CD4-positive, alpha-beta T cell treated with Interferon alpha-2 for 1 hour (primary cell): ENCODE measurements at places on chromosomes 5 and 9.
A peak's percentile ranks its signal among the peaks of the same experiment; 100 is the strongest.

DNA sequence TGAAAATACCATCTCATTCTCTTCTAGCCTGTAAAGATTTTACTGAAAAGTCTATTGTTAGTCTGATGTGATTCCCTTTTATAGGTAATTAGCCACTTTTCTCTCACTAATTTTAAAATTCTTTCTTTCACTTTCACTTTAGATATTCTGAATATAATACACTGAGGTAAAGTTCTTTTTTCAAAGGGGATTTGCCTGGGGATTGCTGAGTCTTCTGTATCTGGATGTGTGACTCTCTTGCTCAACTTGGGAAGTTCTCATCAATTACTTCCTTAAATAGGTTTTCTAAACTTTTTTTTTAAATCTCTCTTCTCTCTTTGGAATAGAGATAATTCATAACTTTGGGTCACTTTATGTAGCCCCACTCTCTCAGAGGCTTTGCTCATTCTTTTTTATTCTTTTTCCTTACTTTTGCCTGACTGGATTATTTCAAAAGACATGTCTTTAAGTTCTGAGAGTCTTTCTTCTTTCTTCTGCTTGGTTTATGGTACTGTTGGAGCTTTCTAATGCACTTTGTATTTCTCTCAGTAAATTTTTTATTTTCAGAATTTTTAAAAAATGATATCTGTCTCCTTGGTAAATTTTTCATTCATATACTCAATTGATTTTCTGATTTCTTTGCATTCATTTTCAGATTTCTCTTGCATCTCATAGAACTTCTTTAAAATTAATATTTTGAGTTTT lies 55.9 kb upstream of the IL12B start:
- DNase-seq = no peak

DNA sequence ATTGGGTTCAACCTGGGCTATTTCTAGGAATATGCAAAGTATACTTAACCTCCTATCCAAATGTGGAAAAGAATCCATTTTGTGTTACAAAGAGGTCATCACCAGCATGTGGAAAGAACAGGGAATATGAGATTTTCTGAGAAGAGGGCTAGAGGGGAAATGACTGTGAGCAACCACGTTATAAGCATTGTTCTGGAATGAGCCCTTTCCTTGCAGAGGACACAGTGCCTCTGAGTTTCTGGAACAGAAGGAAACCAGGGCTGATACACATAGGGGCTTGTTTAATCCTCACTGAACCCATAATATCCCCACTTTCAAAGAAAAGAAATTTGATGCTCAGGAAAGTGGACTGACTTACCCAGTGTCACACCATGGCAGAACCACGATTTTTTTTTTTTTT lies 53.0 kb downstream of the SFXN1 start:
- no peak for DNase-seq

- no peak for DNase-seq
Observed at GRCh38 chr9:94808926-94809700, 82.6 kb downstream of the AOPEP start.

DNA sequence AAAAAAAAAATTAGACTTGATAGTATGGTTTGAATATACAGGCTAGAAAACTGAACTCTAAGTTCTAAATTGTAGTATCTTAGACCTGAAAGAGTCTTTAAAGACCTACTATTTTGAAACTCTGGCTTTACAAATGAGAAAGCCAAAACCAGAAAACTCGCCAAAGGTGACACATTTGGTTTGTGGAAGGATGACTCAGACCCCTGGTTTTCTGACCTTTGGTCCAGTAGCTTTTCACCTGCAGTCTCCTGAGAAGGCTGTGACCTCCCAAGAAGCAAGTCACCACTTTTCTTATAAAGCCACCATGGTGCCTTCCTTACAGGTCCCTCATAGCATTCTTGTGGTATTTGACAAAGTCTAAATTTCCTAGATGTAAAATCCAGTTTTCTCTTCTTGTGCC lies 102.1 kb upstream of the CEP78 start:
- no peak for DNase-seq

DNA sequence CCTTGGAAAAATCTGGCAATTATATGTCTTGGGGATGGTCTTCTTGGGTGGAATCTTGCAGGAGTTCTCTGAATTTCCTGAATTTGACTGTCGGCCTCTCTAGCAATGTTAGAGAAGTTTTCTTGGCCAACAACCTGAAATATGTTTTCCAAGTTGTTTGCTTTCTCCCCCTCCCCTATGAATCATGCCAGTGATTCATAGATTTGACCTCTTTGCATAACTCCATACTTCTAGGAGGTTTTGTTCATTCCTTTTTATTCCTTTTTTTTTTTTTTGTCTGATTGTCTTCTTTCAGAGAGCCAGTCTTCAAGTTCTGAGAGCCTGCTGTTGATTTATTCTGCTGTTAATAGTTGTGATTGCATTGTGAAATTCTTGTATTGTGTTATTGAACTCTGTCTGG lies 56.7 kb upstream of the SLC44A1 start:
- DNase-seq = no peak

- DNase-seq = no peak
Observed at GRCh38 chr9:127121628-127122175, 733 bp downstream of the ANGPTL2 start.

DNA sequence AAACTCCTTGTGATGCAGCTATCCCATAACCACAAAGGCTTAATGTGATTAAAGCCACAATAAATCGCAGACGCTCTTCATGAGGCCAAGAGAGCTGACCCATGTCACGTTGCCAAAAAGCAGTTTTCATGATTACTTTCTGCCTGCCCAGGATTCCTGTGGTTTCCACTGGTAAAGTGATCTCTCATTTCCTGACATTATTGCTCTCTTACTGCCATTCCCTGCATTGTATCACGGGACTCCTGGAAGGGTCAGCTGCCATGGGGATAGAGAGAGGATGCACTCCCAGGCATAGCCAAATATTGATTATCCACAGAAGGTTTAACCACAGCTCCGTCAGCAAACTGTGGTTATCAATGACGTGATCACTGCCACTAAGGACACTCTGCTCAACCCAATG lies 103.8 kb upstream of the SLC1A3 start:
- no peak for DNase-seq

DNA sequence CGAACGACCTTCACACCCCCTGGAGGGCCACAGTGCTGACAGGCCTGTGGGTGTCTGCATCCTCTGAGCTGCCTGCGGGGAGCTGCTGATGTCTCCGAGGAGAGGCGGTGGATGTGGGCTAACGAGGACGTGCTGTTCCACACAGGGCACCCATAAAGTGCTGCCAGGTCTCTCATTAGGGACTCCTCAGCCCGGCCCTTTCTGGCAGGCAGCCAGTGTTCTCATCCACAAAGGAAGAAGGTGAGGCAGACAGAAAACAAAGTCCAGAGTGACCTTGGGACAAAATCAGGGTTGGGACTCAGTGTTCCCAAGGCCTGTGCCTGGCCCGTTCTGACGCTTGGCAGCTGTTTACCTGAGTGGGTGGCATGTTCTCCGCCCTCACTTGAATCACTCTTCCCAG lies 29.3 kb downstream of the CARTPT start:
- no peak for DNase-seq

GRCh38 chr9:121455527-121456239 lies 44.0 kb downstream of the GGTA1 start:
- peak; percentile 1 for DNase-seq

DNA sequence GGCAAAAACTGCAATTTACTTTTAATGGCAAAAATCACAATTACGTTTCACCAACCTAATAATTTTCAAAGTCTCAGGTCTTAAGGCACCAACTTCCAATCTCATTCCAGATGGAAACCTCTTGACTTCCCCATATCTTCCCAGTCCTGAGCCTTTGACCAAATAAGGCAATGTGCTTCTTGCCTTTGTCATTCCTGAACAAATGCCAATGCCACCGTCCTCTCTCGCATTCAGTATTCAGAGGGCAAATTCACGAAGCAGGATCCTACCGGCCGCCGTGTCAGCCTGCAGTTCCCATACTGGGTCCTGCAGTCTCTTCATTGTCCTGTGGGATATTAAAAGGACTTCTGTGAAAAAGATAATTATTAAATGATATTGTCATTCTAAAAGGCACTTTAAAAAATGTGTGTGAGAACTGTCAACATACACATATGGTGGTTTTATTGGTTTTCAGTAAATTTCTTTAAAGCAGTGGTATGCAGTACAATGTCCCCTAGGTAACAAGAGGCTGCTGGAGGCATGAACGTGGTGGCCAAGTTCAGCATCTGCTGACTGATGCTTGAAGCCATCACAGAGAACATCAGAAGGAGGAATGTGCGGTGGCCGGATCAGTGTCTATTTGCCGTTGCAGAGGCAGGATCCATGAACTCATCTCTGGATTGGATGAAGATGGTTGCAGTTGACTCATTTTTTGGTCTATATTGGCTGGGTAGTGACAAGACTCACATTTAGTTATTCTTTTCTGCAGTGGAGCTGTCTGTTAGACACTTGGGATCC lies 101.4 kb upstream of the IRX4 start:
- DNase-seq = no peak

DNA sequence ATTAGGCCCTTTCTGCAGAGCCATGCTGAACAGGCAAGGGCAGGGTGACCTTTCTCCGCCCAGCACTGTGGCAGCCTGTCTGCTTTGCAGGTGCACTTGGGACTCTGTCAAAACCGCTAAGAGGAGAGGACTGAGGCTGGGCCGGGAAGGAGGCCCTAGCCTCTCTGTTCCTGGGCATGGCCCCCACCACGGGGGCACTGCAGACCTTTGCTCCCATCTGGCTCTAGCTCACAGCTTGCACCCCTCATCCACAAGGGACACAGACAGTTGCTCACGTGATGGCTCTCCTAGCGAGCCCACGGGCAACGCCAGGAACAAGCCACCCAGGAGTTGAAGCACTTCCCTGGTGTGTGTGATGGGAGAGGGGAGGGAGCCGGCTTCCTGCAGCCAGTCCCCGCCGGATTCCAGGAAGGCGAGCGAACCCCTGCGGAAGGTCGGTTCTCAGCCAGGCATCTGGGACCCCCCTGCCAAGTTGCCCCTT lies 43.0 kb upstream of the FCN1 start:
- DNase-seq = no peak

DNA sequence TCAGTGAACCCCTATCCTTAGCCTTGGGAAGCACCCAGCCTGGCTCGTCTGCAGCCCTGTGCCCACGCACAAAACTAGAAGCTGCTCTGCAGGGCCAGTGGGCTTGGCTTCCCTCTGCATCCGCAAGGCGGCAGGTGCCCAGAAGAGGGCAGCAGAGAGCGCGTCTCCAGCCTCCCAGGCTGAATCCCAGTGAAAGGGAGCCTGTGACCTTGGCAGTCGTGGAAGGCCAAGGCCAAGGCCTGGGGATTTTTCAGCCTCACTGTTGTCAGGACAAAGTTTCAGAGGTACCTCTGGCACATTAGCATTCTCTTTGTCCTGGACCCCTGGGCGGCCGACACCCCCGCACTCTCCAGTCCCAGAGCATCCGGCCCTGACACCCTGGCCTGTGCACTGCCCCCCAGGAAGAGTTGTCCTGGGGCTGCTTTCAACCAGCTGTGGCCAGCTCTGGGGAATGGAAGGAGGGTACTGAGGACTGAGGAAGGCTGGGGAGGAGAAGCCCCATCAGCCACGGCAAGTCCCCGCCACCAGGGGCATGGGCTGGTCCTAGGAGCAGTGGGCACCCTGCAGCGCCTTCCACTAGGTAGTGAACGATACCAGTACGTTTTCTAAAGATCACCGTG lies 63.6 kb upstream of the IL17B start:
- DNase-seq = peak; percentile 54

DNA sequence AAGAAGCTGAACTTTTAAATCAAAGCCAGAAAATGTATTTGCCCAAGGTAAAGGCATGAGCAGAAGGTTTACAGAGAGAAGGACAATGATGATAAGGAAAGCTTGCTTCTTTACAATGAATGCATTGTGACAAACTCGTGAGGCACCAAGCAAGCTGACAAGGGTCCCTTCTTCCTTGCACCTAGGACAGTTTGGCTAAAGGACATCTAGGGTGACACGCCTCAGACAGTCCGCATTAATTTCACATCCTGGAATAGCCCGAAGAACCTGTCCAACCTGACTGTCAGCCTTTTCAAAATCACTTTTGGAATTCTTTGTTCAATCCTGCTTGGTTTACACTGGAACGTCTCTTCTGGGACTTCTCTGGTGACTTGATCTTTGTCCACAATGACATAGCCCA lies 146.4 kb upstream of the MAP3K1 start:
- DNase-seq = no peak

- peak; percentile 71 for DNase-seq
Observed at GRCh38 chr5:62354028-62354874, 48.2 kb downstream of the KIF2A start.

GRCh38 chr5:154860123-154860522 lies 1.7 kb downstream of the CNOT8 start:
- no peak for DNase-seq

- no peak for DNase-seq
Observed at GRCh38 chr5:89662499-89662898, 747.1 kb downstream of the CETN3 start.

DNA sequence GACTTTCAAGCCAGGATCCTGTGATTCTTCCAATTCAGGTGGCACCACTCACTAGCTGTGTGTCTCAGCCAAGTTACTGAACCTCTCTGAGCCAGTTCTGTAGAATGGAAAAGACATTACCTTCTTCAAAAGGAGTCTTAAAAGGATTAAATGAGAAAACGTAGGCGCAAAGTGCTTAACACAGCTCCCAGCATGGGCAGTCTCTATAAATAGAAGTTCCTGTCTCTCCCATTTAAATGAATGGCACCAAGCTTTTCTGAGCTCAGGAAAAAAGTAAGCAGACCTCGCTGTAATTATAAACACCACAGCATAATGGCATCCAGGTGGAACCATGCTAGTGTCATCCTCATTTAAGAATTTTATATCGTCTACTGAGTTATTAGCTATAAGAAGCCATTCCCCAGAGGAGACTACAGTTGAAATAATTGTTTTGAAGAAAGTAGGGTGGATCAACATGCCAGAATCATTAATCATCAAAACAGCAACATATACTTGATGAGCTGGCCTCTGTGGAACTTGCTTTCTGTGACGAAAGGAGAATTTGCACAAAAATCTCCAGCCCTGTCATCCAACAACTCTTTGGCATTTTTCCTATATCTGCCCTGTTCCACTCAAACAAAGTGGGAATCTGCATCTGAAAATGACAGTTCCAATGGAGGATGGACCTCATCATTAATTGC lies 188.9 kb downstream of the SPOCK1 start:
- DNase-seq = no peak

DNA sequence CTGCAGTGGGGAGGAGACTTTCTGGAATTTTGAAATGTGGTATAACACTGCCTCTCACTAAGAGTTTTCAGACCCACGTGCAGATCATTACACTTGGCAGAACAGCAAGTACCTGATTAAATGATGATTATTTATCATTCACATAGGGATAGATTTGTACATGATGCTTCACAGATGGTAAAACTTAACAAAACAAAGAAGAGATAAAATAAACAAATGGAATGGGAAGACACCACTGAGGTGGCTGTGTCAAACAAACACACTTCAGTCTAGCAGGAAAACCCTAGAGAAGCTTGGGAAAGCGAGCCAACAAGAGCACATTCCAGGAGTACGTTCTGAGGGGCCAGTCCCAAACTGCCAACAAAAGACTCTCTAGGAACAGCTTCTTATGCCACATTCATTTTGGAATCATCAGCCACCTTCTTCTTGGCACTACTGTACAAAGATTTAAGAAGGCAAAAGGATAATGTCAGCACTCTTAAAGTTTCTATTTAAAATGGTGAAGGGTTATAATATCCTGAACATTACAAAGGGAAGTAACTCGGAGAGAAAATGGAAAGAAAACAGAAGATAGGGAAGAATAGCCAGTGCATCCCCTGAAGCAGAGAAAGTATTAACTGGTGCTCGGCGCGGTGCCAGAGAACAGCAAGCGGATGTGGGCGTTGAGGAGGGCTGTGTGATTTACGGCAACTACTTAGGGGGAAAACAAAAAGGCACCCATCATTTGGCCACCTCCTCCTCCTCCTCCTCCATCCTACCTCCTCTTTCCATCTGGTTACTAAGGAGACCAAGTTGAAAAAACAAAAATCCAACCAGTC lies 1.6 kb downstream of the MED27 start:
- DNase-seq = peak; percentile 23
